ENCODE measurements at places on chromosomes 12 and 14.

DNA sequence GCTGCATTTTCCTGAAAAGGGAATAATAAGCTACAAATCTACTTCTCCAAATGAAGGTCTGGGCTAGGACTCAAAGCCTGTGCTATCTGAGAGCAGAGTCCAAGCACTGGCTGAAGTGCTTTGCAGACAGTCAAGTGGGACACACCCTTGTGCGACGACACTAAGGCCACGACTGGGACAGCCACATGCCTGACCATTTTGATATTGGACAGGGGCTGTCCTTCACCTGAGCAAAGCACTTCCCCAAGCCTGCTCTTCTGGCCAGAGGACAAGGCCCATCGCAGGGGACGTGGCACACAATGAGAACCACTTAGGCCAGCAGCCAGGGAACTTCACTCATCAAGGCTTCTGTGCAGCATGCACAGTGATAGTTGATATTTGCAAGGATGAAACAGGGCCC is 71.4 kb downstream of the RBM19 start:
- DNase-seq: no peak

DNA sequence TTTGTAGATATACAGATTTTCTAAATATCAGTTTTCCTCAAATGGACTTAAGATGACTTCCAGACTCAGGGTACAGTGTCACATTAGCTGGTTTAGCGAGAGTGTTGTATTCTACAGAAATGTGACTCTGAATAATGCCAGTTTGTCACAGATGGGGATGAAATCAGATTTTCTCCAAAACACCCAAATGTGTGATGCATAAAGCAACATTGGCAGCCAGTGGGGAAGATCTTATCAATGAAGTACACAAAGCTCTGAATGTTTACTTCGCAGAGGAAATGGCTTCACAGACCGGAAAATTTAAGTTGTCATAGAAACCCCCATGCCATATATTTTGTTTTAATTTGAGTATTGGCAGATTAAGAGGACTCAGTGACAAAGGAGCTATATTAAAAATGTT is 29.9 kb downstream of the ANO4 start:
- DNase-seq: no peak

GRCh38 chr14:101628975-101629374 is 67.7 kb downstream of the DIO3 start:
- no peak for DNase-seq

DNA sequence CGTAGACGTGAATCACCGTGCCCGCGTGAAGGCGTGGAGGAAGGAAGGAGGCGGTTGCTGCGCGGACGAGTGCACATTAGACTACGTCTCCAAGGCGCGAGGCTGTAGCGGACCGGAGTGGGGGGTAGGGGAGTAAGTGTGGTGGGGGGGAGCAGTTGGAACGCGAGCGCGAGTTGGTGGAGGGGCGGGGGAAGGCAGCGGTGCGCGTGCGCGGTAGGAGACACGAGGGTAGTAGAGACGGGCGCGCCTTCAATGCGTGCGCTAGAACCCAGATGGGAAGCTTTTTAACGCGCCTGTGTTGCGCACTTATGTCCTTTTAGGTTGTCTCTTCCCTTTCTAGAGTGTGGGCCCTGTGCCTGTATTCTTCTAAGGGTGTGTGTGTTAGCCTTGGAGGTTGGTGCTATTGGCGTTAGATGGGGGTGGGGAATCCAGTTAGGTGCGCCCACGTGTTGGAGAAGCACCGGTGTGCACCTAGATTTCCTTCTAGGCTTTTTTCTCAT is 604 bp downstream of the EIF4B start:
- DNase-seq: peak; percentile 42

DNA sequence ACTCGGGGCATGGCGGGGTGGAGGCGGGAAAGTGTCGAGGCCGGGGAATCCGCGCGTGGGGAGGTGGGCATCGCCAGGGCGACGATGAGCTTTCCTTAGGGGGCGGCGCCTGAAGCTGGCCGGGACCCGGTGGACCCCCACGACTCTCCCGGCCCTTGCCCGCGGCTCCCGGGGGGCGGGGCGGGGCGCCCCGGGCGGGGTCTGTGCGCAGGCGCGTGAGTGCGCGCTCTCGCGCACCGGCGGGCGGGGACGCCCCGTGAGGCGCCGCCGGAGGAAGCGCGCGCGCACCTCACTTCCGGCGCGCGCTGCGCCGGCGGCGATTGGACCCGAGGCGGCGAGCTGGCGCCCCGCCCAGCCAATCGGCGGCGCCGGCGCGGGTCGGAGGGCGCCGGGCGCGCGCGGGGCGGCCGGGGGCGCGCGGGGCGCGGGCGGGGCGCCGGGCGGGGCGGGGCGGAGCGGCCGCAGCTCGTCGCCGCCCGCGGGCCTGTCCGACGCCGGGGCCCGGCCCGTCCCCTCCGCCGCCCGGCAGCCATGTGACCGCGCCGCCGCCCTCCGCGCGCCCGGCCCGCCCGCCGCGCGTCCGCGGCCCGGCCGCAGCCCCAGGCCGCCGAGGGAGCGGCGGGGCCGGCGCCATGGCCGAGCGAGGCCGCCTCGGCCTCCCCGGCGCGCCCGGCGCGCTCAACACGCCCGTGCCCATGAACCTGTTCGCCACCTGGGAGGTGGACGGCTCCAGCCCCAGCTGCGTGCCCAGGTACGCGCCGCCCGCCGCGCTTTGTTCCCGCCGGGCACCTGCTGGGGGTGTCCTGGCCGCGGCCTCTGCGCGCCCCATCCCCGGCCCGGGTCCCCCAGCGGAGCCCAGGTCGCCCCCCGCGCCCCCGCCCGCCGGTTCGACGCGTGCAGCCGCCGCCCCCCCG is at the start of gene PACS2:
TSS of gene PACS2 (plus strand) at position 462 of the 914 bp plus-strand sequence. CDS start at position 633, 171 bp downstream.
- peak; percentile 35 for DNase-seq

DNA sequence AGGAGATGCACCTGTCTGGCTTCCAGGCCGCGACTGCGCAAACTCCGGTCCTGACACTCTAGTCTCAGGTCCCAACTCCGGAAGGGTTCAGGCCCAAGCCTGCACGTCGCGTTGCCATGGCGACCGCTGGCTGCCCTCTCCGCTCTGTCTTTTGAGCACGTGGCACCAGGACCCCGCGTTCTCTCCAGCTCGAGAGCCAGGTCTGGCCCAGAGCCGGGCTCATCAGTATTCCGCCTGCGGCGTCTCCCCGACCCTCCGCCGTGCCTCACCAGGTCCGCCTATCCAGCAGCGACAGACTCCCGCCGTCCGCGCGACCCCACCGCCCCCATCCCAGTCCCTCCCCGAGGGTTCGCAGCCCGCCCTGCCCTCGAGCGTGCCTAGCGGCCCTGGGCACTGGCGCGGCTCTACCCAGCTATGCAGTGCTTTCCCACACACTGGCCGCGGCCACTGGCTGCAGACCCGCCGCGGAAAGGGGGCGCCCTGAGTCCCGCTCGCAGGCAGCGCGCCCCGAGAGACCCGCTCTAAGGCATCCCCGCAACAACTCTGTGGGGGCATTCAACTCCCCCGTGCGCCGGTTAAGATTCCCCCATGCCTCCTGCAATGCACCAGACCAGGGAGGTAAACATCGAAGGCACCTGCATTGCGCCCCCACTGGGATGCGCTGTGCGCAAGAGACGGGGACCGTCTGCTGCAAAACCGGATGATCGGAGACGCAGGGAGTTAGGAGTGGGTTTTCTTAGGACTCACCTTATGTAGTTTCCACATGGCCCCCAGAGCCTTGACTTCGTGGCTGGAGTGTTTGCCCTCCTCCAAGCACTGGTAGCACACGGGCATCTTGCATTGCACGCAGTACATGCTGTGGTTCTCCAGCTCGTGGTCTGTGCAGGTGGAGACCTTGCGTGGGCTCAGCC is 1.3 kb downstream of the TRIM9 start:
- peak; percentile 45 for DNase-seq

GRCh38 chr14:51880835-51881580 is 20.6 kb downstream of the GNG2 start:
- DNase-seq: no peak

DNA sequence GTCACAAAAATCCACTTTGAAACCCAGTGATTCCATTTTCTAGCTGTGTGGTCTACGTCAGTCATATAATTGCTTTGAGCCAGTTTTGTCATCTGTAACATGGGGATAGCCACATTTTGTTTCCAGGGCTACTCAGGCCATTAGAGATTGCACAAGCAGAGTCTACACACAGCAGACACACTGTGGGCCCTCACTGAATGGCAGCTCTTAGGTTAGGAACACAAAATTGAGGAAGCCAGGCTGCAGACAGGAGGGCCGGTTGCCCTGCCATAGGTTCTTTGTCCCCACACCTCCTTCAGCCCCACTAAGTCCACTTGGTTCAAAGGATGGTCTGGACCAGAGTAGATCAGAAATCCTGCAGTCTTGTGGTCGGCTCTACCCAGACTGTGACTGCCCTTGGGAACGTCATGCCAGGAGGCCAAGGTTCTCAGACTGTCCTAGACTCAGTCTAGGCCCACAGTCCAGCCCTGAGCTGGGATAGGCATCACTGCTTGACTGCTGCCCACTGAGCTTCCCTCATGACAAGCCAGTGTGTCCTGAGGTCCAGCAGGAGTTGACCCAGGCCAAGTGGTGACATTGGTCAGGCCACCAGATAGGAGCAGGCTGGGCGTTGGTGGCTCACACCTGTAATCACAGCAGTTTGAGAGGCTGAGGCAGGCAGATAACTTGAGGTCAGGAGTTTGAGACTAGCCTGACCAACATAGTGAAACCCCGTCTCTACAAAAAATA is 3.8 kb upstream of the MYH7 start:
- DNase-seq: no peak

GRCh38 chr14:55071870-55072640 is 20.6 kb downstream of the MAPK1IP1L start:
- DNase-seq: no peak

GRCh38 chr14:47269756-47270492 is 405.5 kb downstream of the MDGA2 start:
- DNase-seq: no peak

- no peak for DNase-seq
Observed at GRCh38 chr14:104981699-104982541, 3.7 kb upstream of the CLBA1 start.

DNA sequence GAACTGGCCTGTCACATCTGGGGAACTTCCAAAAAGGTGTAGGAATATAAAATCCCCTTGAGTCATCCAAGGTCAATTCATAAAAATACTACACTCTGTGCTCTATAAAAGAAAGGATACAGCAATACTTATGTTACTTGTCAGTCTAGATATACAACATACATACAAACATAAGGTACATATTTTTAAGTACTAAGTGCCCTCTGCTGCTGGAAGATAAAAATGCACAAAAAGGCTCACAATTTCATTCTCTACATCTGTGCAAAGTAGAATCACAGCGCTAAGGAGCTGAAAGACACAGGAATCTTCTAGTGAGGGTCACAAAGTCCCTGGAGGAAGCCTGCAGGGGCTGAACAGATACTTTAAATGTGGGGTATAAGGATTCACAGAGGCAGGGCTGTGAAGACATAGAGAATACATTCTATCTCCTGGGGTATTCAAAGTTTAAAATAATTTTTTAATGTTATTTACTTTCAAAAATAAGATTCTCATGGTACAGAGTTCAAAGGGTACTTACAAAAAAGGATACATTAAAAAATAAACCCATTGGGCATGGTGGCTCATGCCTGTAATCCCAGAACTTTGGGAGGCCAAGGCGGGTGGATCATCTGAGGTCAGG is 10.2 kb upstream of the GOLGA5 start:
- DNase-seq: peak; percentile 50

DNA sequence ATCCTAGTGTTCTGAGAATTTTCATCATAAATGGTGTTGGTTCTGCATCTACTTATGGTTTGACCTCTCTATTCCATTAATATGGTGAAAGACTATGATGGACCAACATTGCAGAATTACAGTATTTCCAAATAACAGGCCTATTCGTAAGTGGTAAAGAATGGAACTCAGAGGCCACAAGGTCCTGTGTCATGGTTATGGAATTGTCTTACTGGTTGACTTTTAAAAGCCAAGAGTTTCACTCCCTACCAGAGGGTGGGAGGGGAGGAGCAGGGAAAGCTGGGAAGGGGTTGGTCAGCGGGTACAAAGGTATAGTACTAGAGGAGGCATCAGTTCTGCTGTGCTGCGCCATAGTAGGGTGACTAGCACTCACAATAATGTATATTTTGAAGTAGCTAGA is 153.4 kb downstream of the TMEM132D start:
- no peak for DNase-seq

All from DMS 273 treated with DMSO at 0.1 percent for 48 hours (cell line).